ENCODE measurements at places on chromosomes 12 and 14.

DNA sequence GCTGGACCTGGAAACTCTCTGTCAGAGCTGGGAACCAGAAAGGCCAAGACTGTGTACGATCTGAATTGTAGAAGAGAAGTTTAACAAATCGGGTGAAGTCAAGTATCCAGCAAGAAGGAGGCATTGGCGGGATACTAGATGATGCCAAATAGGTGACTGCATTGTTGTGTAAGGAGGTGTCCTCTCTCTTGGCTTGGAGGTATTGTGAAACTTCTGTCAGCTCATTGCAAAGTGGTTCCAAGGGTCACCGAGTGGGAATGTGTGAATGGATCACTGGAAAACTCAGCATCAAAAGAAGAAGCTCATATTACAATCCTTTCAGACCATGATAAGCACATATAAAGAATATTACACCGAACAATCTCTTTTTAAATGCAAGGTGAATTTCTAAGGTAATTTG, 11.7 kb downstream of the NAV3 start:
- DNase-seq, result no peak

GRCh38 chr14:20801726-20802125, 918 bp downstream of the RNASE1 start:
- DNase-seq, result no peak

GRCh38 chr14:100692859-100693558, 33.7 kb upstream of the DLK1 start:
- DNase-seq, result peak; percentile 13

DNA sequence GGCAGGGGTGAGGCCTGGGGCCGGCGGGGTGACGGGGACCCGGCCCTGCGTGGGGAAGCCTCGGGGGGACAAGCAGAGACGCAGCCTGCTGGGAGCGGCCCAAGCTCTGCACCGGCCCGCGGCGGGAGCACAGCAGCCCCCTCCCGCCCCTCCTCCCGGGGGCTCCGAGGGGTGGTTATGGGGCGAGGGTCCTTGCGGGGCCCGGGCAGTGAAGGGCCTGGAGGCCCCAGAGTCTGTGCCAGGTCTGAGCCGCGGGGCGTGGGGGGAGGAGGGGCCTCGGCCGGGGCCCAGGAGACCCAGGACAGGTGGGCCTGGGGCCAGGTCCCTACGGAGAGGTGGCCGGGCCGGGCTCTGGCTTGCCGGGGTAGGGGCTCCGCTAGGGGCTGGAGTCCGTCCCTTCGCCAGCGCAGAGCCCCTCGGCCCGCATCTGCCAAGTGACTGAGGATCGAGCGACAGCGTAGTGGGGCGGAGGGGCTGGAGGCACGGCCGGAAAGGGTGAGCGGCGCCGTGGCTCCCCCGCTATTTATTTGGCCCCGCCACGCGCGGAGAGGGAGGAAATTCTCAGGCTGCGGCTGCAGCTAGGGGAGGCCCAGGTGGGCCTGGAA, 495 bp downstream of the TMEM121 start:
- no peak for DNase-seq

- DNase-seq, result no peak
Observed at GRCh38 chr14:68842298-68842697, 49.4 kb upstream of the ZFP36L1 start.

DNA sequence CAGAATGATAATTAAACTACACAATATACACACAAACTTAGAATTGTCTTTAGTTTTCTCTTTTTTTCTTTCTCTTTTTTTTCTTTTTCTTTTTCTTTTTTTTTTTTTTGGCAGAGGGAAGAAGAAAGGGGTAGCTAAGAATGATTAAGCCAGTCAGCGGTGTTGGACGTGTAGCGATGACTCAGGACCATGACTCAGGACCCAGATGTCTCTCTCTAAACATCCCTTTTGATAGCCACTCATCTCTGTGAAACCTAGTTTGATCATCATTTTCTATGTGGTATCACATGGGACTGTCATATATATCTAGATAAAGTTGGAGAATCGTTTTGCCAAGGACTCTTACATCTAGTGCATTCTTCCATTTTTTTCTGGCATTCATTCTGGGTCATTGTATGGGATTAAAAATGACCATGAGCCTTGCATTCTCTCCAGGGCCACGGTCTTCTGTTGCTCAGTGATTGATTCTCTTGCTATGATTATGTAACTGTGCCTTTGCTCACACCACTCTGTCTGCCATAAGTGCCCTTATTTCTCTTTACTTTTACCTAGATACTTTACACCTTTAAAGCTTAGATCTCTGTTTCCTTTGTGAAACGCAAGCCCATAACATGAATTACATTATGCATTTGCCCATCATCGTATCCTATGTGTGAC, 26.6 kb upstream of the NRXN3 start:
- DNase-seq, result no peak

DNA sequence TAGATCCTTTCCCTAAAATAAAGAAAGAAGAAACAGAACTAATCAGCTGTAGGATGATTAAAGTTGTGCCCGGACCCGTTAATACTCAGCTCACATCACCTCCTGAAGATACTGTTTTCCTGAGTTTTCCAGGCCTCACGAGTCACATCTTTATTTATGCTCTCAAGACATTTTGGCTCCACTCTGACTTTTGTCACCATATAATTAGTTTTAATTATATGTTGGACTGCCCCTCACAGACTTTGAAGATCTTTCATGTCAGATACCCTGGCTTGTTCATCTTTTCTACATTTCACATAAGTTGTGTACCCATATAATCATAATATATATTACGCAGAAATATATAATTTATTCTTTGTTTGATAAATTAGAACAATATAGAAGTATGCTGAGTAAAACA, 87.4 kb downstream of the HCAR2 start:
- DNase-seq, result no peak

GRCh38 chr12:106134294-106134949, 4.3 kb downstream of the NUAK1 start:
- no peak for DNase-seq

- no peak for DNase-seq
Observed at GRCh38 chr12:1204581-1205121, 213.6 kb downstream of the ERC1 start.

DNA sequence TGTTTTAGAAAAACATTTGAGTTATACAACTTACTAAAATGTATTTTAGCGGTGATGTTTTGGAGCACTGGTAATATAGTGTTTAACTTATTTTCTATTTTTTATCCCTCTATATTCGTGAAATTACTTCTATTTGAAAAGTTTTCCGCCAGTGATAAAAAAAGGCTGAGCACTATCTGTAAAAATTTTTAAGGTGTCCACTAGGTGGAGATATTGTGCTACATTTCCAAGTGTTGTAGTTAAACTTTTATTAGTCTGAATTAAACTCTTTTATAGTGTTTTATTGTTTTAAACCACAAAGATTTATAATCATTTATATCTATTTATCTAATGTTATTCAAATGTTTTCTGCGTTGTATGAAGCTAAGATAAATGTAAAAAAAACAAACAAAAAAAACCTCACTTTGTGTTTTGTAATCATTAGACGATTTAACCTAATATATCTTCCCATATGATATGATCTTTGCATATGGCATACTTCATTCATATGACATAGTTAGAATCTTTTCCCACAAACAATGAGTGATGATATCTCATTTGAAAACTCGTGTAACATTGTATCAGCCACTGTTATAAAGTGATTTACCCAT, 11.8 kb downstream of the ALG10B start:
- peak; percentile 37 for DNase-seq

DNA sequence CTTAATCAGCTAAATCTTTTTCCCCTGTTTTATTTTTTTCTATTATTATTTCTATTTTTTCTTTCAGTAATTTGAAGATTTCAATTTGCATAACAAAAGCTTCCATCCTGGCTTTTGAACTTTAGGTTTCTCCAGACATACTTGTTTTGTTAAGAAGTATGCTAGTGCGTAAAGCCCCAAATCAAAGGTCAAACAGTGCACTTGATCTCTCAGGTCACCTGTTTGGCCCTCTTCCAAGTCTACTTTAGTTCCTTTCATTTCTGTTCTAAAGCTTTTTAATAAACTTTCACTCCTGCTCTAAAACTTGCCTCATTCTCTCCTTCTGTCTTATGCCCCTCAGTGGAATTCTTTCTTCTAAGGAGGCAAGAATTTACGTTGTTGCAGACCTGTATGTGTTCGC, 54.6 kb upstream of the ATXN7L3B start:
- DNase-seq, result peak; percentile 35

DNA sequence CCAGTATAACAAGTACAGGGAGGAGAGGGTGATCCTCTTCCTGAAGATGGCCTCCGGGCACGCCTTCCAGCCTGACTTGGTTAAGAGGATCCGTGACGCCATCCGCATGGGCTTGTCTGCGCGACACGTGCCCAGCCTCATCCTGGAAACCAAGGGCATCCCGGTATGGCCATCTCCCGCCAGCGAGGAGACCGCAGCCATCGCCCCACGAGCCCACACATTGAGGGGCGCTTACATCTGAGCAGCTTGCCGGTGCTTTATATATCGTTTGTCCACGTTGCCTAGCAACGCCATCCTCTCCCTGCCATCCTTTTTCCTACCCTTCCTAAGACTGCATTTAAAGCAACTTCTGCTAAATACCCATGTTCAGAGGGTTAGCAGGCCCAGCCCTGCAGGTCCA, 71.5 kb downstream of the AACS start:
- DNase-seq, result no peak

DNA sequence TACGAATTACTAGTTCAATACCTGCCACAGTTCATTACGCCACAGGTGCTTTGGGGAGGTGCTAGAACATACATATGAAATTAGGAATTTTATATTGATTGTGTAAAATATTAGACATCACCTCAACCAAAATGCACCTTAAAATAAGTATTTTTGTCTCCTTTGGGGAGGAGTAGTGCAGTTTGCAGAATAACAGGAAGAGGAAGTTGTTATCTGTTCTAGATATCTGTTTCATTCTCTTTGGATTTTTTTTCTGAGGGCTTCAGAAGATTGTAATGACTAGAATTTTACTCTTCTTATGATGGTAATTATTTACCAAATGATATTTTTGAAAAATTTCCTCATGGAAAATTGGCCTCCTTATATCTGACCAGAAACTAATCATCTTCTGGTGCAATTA, 9.9 kb upstream of the GYS2 start:
- no peak for DNase-seq

DNA sequence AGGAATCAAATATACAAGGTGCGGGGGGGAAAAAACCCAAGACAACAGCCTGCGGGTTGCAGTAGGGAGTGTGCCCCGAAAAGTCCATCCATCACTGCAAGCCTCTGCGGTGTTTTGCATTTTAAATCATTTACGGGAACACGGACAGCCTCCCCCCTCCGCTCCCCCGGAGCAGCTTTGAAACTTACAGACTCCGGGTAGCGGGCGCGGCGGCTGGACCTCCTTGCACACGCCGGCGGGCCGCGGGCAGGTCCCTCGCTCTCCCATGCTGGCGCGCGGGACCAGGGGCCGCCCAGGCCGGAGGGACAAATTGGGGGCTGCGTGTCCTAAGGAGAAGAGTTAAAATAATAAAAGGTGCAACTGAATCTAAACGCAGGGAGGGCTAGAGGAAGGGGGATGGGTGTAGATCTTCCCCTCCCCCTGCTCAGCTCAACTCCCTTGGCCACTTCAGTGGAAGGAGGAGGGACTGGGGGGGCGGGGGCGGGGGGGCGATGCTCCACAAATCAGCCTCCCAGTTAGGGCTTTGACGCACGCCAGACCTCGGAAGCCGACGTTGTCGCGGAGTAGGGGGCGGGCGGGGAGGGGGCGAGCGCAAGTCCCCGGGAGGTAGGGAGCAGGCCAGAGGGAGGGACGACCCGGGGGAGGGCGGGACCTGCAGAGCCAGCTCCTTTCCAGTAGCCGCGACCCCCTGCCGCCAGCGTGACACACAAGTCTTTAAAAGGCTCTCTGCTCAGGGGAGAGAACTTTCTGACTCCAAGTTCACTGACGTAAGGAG, at the start of gene KCNJ8:
Gene KCNJ8 (minus strand): TSS at position 349 of the 775 bp plus-strand sequence. CDS start 1,090 bp downstream, outside the sequence.
- DNase-seq, result no peak

DNA sequence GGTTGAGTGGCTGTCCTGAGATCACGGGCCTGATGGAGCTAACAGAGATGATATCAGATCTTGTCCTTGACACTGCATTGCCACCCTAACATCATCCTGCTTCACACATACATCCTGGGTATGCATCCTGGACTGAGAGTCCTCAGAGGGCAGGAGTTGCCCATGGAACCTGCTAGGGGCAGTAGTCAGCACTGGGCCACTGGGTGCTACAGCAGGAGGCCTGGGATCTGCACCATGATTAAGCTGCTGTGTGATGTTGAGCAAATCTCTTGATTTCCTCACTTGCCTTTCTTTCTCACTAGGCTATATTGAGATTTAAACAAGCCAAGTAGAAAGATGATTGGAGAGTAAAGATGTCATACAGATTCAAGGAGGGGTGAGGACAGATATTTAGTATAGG, 22.1 kb upstream of the EIF4B start:
- no peak for DNase-seq

- DNase-seq, result no peak
Observed at GRCh38 chr12:124046456-124046740, 73.4 kb downstream of the ZNF664 start.

DNA sequence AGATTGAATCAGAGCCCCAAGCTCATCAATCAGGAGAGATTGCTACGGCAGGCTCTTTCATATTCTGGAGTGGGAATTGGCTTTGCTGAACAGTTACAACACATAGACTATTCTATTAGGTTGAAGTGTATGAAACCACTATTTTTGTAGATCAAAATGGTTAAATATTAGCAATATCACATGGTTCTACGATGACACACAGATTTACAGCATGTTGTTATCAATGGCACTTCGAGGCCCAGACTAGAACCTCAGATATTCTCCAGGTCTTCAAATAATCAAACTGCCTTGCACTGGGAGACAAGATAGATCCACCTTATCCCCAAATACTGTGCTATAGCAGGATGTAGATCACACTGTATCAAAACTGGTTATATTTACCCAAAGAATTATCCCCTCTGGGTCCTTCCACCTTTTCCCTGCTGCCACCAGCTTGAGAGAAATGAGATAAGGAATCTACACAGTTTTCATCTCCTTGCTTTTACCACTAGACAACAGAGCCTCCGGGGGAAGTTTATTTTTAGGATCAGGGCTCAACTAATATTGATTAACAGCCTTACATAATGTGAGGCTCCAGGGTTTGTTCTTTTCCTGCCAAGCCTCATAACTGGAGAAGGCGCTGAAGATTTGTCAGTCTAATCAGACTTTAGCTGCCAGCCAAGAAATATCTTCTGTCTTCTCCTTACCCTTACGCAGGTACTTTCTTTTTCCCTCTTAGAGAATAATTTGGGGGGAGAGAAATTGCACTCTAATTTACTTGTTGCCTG, 507.1 kb downstream of the DIO2 start:
- no peak for DNase-seq

- DNase-seq, result no peak
Observed at GRCh38 chr14:47507861-47508260, 167.5 kb downstream of the MDGA2 start.

GRCh38 chr12:71594214-71594948, 69.3 kb downstream of the ZFC3H1 start:
- no peak for DNase-seq

GRCh38 chr12:108193917-108194316, 64.8 kb downstream of the WSCD2 start:
- peak; percentile 35 for DNase-seq

- no peak for DNase-seq
Observed at GRCh38 chr12:29241821-29242591, 92.9 kb downstream of the FAR2 start.

DNA sequence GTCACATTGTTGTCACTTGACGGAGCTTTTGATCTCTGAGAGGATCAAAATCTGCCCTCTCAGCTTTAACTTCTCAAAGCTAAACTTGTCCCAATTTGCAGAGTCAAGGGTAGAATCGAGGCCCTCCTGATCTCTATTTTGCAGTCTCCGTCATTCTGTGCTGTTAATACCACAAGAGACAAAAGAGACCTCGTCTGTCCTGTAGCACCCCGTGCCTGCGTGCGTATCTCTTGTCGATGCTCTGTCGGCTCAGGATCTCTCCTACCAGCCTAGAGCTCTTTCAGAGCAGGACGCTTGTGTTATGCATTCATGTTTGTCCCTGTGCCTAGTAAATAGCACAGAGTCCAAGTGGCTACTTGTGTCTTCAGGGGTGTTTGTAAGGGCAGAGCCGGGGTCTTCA, 5.1 kb downstream of the EVL start:
- no peak for DNase-seq
